ENCODE measurements at places on chromosomes 1 and 21. TPM values are rescaled to one million over a fixed set of nuclear protein-coding genes. Genes with fewer than 3 reads are reported as not detected.

PIGV gene
- total RNA-seq, result 12.1 TPM

NLRP3 gene
- total RNA-seq, result not detected

DNA sequence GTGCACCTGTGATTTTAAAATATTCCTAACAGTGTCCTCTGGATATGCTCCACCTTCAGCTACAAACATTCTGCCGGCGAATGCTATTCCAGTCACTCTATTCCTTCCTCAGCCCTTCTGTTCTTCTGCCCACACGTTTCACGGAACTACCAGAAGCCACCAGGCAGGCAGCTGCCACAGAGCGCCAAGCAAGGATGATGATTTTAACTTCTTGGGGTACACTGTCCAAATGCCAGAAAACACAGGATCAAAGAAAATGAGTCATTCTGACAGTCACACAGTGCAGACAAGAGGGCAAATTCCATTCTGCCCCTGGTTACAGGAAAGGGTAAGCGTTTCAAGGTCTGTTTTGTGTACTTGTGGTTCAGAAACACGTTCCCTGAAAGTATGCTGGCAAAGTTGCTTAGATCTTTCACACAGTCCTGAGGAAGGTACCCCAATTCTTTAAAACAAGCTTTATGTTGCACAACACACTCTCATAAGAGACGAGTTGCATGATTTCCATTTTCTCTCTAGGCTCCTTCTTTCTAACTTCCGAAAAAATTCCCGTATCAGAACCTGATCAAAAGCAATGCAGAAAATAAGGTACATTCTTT is 508.3 kb upstream of the PKN2 start:
- no peak for DNase-seq
- H3K27me3 ChIP-seq, result no peaks in the 10 kb centered on the region
- no peak overlapping the region for H3K4me3 ChIP-seq

- DNase-seq, result no peak
- H3K27ac ChIP-seq, result no peak overlapping the region
- peaks cover 13% of the 10 kb centered on the region for H3K27me3 ChIP-seq
- H3K36me3 ChIP-seq, result no peaks in the 10 kb centered on the region
- H3K4me1 ChIP-seq, result no peaks in the 10 kb centered on the region
These were observed 78.9 kb upstream of the KCNK2 start for GRCh38 chr1:215003686-215004085.

DNA sequence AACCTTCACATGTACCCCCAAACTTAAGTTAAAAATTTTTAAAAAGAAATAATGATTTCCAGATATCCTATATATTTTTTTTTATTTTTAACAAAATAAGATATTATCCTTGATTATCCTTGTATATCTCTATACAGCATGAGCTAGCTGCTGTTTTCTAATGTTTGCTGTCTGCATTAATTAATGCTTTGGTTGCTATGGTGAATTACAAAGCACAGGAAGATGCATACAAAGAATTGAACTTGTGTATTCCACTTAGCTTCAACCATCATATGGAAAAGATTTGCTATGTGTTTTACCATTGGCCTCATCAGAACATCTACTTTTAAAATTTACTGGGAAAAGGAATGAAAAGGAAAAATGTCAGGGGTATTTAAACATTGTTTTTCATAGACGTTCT is 35.4 kb downstream of the VPS45 start:
- H3K27me3 ChIP-seq, result no peaks in the 10 kb centered on the region
- no peak overlapping the region for H3K27ac ChIP-seq
- no peaks in the 10 kb centered on the region for H3K4me1 ChIP-seq
- no peak for DNase-seq

GRCh38 chr21:41763398-41763931 is 3.4 kb downstream of the RIPK4 start:
- H3K27me3 ChIP-seq, result peaks cover 8% of the 10 kb centered on the region
- peak overlapping the region; percentile 68 for H3K4me3 ChIP-seq
- H3K4me1 ChIP-seq, result peaks cover 66% of the 10 kb centered on the region

GRCh38 chr1:89363196-89363595 is 663 bp upstream of the GBP6 start:
- no peak overlapping the region for H3K4me3 ChIP-seq
- H3K36me3 ChIP-seq, result no peaks in the 10 kb centered on the region
- peaks cover 71% of the 10 kb centered on the region for H3K27me3 ChIP-seq
- peaks cover 1% of the 10 kb centered on the region for H3K4me1 ChIP-seq
- no peak overlapping the region for H3K27ac ChIP-seq

Measured in progenitor cell of endocrine pancreas (in vitro differentiated cells).